ENCODE measurements at places on chromosomes 7 and 10.
A peak's percentile ranks its signal among the peaks of the same experiment; 100 is the strongest.

DNA sequence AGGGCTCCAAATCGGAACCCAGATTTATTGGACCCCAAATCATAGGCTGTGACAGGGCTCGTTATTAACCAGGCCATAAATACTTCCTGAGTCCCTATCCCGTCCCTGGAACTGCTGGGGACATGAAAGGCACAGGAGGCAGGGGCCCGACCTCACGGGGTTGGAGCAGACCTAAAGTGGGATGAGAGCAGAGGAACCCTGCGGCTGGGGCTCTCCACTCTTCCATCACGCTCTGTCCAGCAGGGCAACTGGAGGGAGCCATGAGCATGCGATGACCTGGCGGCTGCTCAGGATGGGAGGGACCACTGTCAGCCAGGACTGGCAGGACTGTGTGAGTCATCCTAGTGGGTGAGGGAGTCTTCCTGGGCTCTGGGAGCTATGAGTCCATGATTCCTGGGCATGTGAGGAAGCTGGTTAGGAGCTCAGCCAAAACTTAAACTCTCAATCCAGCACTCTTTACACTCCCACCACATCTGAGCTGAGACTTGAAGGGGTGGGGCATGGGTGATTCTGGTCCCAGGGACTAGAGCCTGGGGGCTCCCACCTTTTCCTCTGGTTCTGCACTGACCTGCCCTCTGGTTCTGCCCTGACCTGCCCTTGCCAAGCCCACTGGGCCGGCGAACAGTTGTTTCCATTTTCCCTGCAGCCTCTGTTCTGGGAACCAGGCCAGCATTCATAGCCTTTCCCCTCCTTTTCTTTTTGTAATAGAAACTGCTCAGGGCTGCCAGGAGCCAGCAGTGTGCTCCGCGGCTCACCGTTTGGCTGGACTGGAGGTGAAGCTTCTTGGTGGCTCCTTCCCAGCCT, 47.1 kb downstream of the SYPL1 start:
- no peak for DNase-seq

DNA sequence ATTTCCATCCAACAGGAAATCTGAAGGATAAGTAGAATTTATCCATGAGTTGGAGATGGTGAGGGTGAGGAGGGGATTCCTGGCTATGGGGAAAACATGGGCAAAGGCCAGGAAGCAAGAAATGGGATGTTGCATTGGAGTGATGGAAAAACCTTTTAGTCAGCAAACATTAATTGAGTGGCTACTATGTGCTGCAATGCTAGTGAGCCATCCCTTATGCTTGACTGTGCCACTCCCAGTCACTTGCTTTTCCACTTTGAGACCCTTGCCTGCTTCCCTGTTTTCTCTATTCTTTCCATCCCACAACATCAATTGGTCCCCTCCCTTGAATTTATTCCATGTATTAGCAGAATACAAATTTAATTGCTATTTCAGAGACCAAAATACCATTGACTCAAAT, 252.7 kb upstream of the HABP2 start:
- no peak for DNase-seq

DNA sequence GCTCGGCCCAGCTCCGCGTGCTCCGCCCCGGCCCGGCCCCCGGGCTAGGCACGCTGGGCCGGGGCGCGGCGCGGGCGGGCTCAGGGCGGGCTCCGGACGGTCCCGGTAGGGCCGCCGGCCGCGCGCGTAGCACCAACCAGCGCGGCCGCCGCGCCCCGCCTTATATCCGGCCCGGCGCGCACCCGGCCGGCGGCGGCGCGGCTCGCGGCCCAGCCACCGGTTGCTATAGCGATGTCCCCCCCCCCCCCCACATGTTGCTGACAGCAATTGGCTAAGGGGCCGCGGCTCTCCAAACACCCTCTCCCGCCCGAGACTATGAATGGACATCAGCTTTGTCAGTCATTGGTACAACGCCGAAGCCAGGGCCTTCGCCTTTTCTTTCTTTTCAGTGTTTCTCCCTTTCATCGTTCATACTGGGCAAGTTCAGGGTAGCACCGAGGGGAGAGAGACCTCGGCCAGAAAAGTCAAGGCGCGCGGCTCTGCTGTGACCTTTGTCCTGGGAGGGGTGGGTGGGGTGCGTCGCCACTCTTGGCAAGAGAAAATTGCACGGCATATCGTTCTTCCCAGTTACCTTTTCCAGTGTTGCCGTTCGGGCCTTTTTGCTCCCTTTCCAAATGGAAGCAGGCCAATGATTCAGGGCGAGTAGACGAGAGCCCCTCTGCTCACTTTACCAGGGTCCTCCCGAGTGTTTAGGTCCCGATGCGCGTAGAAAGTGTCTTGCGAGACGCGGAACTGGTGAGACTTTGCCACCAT, 354.2 kb downstream of the DNAJB6 start:
- DNase-seq, result peak; percentile 18

GRCh38 chr10:26243351-26243720, 26.8 kb downstream of the GAD2 start:
- DNase-seq, result no peak

- no peak for DNase-seq
Observed at GRCh38 chr10:306675-307185, 171.5 kb downstream of the ZMYND11 start.

- DNase-seq, result no peak
Observed at GRCh38 chr10:116472891-116473290, 45.2 kb downstream of the PNLIPRP3 start.

- DNase-seq, result no peak
Observed at GRCh38 chr10:71268247-71268691, 50.8 kb upstream of the SLC29A3 start.

GRCh38 chr7:141563956-141564623, 12.9 kb downstream of the AGK start:
- DNase-seq, result peak; percentile 68

DNA sequence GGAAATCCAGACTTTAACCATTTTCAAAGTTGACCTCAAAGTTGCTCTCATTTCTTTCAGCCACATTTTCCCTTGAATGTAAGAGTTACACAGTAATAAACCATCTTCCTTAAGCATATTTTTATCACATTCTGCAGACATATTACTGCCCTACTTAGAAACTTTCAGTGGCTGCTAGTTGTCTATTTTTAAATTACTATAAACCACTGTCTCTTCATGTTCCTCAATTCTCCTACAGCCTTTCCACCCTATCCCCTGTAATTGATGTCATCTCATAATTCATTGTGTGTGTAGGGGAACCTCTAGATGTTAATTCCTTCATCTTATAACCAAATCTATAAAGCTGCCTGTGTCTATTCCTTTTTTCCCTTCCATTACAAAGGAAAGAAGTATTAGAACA, 78.1 kb upstream of the STRIP2 start:
- no peak for DNase-seq

DNA sequence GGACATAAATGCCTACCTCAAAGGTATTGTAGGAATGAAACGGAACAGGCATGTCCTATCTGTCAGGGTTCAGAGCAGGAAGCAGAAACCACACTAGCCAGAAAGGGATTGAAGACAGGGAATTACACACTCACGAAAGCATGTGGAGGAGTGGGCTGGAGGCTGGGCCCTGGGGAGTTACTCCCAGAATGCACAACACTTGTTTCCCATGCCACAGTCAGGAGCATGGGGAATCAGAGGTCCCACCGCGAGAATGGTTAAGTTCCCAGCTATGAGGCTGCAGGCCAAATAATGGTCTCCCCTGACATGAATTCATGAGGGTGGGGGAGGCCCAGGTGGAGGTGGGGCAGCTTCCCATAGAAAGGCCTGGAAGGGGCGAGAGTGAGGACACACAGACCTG, 212.7 kb downstream of the HERPUD2 start:
- DNase-seq, result no peak

GRCh38 chr7:19561121-19561805, 147.6 kb downstream of the POLR1F start:
- no peak for DNase-seq

- DNase-seq, result no peak
Observed at GRCh38 chr7:143978585-143978984, 21.5 kb upstream of the OR6B1 start.

- DNase-seq, result no peak
Observed at GRCh38 chr7:85156661-85157208, 30.1 kb downstream of the SEMA3D start.

DNA sequence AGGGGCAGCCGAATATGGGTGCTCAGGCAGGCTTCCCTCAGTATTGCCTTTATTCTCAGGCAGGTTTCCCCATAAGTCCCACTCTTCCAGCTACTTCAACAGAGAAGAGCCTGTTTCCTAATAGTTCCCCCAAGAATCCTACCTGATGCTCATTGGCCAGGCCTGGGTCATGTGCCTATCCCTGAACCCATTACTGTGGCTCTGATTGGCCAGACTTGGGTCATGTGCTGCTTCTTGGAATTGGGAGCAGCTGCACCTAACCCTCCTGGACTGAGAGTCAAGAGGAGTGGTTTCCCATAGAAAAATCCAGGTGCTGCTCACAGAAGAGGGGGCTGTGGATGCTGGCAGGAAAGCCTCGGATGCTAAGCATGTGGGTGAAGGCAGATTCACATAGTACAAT, 21.7 kb downstream of the OPALIN start:
- DNase-seq, result no peak

GRCh38 chr7:42587806-42588205, 324.1 kb downstream of the C7orf25 start:
- DNase-seq, result no peak

- no peak for DNase-seq
Observed at GRCh38 chr10:47362199-47362598, 14.0 kb downstream of the RBP3 start.

- peak; percentile 31 for DNase-seq
Observed at GRCh38 chr10:18501198-18501597, 150.2 kb downstream of the NSUN6 start.

GRCh38 chr10:34768261-34768971, 46.7 kb downstream of the PARD3 start:
- DNase-seq, result no peak

GRCh38 chr10:100534726-100535125, 1.0 kb upstream of the HIF1AN start:
- no peak for DNase-seq

DNA sequence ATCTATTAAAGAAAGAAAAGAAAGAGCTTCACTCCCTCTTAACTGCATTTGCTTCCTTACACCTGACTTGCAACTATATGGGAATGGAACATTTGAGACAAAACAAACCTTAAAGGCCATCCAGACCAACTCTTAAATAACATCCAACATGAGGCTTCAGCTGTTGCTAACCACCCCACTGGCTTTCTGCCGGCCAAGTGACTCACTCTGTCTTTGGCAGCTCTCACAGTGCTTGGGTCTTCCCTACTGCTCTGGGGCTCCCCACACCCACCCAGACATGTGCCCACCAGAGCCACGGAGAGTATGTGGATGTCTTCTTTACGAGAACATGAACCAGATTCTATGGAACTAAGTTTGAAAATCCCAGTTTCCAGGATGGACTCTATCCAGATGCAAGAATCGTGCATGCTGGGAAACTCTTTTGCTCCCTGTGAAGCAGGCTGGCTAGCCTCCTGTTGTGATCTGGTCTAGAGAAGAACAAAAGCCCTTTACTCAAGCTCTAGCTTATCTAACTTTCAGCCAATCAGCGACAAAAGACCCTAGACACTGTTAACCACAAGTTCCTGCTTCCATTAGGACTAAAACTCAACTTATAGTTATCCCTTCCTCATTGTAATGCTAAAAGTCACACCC, 245.7 kb downstream of the TCERG1L start:
- no peak for DNase-seq

DNA sequence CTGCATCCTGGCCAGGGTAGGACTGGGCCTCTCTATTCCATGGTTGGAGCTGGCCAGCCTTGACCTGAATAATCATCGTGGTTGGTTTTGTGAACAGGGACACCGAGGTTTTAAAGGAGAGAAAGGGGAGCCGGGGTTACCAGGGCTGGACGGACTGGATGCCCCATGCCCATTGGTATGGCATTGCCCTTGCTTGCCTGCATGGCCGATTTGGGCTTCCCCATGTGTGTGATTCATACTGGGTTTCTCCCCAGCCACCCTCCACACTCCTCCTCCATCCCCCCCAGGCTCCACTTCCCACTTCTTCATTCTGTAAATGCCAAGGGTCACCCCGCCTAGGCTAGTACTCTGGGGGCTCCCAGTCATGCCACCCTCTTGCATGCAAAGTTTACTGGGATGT, 98.8 kb upstream of the MACROH2A2 start:
- DNase-seq, result no peak

DNA sequence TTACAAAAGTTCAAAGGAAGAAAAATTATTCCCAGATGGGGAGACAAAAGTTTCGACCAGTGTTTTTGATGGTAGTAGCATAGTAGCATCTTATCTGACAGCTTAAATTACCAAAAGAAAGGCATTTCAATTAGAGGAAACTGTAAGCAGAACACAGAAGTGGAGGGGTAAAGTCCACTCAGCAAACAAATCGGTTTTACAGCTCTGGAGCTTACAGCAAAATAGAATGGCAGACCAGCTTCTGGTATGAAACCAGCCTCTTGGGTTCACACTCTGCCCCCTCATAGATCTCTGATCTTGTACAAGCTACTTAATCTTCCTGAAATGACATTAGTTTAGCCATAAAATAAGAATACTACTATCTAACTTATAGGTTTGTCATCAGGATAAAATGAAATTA, 118.6 kb downstream of the RNF32 start:
- no peak for DNase-seq

DNA sequence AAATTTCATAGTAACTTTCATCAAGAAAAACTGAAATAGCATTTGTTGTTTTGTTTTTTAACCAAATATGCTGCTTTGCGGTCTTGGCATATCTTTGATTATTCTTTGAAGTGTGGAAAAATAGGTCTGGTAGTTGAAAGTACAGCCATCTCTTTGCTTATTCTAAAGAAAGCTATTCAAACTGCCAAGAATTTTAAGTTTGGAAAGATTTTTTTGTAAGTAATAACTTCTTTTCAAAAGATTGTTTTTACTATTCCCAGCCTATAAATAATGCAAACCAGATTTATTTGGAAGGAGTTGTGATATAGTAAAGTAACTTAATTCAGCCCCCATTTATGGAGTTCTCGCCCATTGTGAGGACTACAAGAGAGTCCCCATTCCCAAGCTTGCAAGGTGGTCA, 87.0 kb downstream of the ADD3 start:
- no peak for DNase-seq

DNA sequence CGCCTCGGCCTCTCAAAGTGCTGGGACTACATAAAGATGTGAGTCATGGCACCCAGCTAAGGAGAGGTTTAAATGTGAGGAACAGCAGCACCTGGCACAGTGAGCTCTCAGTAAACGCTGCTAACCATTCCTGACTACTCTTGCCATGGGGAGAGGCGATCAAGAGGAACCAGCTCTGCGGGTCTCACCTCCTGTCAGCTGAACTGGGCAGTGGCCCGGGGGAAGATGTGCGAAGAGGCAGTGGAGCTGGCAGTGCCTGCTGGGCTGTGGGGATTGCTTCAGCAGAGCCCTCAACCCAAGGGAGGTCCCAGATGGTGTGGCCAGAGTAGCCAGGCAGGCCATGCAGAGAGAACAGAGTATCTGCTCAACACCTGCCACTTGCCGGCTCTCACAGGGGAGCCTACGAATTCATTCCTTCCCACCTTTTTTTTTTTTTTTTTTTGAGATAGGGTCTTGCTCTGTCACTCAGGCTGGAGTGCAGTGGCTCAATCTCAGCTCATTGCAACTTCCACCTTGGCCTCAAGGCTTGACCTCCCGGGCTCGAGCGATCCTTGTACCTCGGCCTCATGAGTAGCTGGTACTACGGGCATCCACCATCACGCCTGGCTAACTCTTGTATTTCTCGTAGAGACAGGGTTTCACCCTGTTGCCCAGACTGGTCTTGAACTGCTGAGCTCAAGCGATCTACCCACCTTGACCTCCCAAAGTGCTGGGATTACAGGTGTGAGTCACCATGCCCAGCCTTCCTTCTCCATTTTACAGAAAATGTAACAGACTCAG, 6.8 kb downstream of the POLM start:
- DNase-seq, result no peak

- no peak for DNase-seq
Observed at GRCh38 chr7:117811696-117812095, 61.5 kb downstream of the CTTNBP2 start.
